ENCODE measurements at places on chromosomes 4 and X.

GRCh38 chr4:188683571-188683970 is 544.3 kb downstream of the TRIML1 start:
- no peak for DNase-seq

DNA sequence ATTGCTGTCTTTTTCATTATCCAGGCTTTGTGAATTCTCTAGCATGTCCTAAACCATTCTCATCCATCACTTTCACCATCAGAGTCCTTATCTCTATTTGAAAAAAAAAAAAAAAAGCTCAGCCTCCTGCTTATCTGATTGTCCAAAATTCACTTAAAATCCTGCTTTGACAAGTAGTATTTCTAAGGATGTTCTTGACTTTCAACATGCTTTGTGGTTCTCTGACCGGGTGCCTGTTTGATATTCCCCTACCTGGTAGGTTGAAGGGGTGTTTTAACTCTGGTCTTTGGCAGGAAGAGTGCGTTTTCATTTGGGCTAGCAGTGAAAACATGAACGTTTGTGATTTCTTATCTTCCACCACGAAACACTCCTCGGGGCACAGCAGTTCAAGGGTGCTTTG is 17.3 kb upstream of the BBS12 start:
- no peak for DNase-seq

DNA sequence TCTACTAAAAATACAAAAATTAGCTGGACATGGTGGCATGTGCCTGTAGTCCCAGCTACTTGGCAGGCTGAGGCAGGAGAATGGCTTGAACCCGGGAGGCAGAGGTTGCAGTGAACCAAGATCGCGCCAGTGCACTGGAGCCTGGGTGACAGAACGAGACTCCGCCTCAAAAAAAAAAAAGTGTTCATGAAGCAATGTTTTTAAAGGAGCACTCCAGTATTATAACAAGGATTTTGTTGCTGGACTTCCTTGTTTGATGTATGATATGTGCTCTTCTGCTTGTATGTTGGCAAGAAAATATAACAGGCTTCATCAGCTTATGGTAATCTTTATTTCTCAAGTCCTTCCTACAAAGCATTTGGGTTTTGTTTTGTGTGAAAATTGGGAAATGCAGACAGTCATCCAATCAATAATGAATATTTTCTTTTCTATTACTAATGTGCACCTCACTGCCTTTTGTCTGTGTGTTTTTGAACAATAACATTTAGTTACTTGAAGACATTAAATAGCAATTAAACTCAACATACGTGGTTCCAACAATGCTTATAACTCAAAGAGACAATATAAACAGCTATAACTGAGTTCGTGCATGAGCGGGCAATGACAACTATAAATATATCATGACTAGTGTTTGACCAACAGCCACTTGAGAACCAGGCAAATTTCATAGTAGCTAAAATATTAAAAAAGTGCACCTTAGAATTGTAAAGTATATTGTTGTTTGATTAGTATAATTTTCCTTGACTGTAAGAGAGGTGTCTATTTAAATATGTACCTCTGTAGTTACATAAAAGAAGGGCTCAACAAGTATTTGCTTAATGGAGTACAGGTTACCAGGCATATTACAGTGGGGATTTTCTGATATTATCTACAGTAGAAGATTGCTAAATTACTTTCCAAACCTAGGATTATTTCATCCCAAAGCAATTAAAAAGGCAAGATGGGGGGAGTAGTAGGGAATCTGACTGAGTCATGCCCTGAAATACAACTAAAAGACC is 210.7 kb downstream of the PPP3CA start:
- DNase-seq = no peak

GRCh38 chrX:14095702-14096101 is 66.0 kb upstream of the GEMIN8 start:
- no peak for DNase-seq

DNA sequence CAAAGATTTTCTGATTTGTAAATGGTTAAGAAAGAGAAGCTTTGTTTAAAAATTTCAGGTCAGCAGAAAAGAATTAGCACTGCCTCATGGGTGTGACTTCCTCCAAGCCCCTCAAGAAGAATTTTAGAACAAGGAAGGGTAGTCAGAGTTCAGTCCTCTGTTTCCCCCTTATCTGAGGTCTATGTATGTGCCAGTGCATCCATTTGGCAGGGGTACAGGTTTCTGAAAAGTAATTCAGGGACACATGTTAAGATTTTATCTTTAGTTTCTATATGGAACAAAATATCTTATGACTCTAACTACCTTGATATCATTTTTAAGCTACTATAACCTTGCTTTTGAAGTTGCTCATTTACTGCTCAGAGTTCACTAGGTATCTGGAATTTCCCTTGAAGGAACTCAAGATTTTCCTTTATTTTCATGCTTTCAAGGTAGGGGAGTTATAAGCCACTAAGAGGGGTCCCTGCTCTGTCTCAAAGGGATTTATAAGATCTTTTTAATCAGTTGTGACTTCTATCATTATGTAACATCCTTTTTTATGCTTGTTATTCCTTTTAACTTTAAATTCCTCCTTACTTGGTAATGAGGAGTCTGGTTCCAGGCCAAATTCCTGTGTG is 24.4 kb upstream of the PLK4 start:
- no peak for DNase-seq

- DNase-seq = no peak
Measured at GRCh38 chr4:41569961-41570360, 32.0 kb downstream of the LIMCH1 start.

GRCh38 chrX:77779695-77780094 is 6.3 kb downstream of the ATRX start:
- no peak for DNase-seq

DNA sequence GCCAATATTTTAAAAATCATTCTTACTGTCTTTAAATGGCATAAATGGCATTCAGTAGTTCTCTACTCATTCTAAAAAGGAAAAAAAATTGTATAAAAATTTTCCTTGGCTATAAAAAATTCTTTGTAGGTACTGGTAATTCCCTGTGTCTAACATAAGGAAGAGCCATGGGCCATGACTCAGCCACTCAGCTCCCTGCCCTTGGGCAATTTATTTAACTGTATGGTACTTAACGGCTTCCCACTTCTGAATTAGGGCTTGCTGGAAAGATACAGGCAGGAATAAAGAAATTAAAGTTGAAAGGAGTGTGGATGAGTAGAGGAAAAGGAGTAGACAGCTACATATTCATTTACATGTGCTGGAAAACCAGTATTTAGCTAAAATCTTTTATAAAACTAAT is 30.6 kb downstream of the ABHD18 start:
- no peak for DNase-seq

DNA sequence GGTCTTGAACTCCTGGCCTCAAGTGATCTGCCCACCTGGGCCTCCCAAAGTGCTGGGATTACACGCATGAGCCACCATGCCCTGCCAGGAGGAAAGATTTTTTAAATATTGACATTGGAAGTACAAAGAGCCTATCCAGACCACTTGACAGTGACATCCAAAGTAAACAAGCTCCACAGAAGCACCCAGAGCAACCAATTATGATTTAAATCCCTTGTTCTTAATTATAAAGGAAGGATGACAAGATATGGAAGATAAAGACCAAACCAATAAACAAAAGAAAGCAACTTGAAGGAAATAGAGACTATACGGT is 27.7 kb upstream of the RPL34 start:
- DNase-seq = no peak

GRCh38 chr4:94232519-94232918 is 24.9 kb downstream of the SMARCAD1 start:
- no peak for DNase-seq

DNA sequence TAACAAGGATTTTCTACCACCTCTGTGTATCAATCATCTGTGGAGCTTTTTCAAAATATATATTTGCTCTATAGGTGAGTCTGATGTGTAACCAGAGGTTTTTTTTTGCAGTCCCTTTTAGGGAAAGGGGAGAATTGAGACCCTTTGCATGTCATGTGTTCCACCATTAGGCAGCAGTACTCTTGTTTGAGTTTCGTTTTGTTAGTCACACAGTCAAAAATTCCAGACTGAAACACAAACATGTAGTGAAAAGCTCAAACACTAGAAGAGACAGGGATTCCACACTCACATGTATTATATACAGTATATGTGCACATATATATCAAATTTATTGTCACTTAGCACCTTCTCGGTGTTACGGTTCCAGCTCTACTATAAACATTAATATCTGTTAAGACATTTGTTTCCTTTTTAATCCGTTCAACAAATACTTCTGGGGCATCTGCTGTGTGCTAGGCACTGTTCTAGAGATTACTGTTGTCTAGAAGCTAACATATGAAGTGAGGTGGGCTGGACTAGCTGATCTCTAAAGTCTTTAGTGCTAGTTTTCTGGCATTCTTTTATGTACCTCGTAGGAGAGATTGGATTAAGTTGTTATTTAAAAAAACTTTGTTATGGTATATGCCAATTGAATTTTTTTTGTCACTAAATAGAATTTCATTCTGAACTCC is 5.5 kb downstream of the USP9X start:
- DNase-seq = no peak

DNA sequence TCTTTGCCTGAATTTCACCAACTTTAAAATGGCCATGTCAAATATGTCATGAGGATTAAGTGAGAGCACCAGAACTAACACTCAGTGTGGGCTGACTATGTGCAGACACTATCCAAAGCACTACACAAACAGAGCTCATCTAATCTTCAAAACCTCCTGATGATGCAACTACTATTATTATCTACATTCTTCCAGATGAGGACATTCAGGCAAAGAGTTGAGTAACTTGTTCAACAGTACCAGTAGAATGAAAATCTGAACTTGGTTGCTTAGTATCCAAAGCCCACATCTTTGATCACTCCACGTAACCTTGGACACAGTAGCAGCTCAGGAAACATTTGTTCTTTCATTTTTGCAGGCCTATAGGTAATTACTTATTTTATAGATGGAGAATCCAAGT is 90.1 kb downstream of the ATP8A1 start:
- no peak for DNase-seq

GRCh38 chr4:90542216-90542615 is 415.0 kb downstream of the CCSER1 start:
- no peak for DNase-seq

DNA sequence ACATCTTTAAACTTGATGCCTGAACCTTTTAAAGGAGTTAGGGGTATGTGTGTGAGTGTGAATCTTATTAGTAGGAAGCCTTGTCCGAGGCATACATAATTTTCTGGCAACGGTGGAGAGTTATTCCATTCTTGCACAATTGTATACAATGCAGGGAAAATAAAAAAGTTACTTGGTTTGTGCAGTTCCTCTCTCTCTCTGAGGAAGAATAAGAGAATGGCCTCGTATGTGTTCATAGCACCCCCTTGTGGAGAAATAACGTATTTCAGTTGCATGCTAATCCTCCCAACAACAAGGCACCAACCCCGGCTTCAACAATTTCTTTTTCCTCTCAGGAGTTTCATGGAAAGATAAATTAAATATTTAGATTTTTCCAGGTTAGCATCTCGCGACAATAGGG is 33.7 kb upstream of the FGF13 start:
- no peak for DNase-seq

DNA sequence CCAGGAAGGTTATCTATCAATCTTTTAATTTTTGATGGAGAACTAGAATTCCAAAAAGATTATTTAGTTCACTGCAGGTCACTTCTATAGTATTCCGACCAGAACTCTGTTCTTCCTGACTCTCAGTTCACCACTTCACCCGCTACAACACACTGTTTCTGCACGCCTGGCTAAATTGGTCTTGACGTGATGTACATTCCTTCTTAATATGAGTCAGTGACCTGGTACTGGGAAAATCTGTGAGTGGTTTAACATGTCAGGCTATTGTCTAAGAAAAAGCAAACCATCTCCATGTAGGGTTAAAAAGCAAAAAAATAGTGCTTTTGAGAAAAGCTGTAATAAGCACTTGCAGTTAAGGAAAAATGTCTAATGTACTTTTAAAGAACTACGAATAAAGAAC is 120.4 kb downstream of the NDST3 start:
- DNase-seq = no peak

GRCh38 chr4:10096201-10096977 is 20.2 kb downstream of the WDR1 start:
- no peak for DNase-seq

- no peak for DNase-seq
Measured at GRCh38 chrX:13373431-13374187, 53.8 kb upstream of the ATXN3L start.

- DNase-seq = no peak
Measured at GRCh38 chrX:106692425-106693065, 34.0 kb upstream of the RNF128 start.

GRCh38 chr4:15348695-15349094 is 79.1 kb upstream of the C1QTNF7 start:
- no peak for DNase-seq
